ENCODE measurements at places on chromosomes 7 and 10.

DNA sequence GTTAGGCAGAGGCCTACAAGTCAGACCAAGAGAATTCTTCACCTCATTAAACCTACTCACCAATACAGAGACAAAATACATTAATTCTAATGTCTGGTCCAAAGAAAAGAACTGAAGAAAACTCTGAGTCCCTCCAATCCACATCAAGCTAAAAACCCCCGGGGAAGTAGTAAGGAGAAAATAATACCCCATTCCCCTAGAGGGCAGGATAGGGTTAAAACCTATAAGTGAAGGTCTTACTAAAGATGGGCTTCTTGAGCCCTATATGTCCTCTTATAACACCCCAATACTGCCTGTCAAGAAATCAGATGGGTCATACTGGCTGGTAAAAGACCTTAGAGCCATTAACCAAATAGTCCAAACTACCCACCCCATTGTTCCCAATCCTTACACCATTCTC is 141.3 kb upstream of the TMEM106B start:
- DNase-seq = no peak

GRCh38 chr10:126015413-126015812 is 119.0 kb downstream of the FANK1 start:
- no peak for DNase-seq

DNA sequence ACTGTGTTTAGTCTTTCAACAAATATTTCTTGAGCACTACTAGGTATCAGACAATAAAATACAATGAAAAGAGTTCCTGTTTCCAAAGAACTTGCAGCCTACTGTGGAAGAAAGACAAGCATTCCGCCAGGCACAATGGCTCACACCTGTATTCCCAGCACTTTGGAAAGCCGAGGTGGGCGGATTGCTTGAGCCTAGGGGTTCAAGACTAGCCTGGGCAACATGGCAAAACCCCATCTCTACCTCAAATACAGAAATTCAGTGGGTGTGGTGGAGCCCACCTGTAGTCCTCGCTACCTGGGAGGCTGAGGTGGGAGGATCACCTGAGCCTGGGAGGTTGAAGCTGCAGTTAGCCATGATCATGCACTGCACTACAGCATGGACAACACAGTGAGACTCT is 6.1 kb downstream of the SVOPL start:
- no peak for DNase-seq

- no peak for DNase-seq
Observed at GRCh38 chr10:121910673-121911420, 17.0 kb downstream of the ATE1 start.

GRCh38 chr7:140003913-140004382 is 58.8 kb downstream of the PARP12 start:
- peak; percentile 35 for DNase-seq

DNA sequence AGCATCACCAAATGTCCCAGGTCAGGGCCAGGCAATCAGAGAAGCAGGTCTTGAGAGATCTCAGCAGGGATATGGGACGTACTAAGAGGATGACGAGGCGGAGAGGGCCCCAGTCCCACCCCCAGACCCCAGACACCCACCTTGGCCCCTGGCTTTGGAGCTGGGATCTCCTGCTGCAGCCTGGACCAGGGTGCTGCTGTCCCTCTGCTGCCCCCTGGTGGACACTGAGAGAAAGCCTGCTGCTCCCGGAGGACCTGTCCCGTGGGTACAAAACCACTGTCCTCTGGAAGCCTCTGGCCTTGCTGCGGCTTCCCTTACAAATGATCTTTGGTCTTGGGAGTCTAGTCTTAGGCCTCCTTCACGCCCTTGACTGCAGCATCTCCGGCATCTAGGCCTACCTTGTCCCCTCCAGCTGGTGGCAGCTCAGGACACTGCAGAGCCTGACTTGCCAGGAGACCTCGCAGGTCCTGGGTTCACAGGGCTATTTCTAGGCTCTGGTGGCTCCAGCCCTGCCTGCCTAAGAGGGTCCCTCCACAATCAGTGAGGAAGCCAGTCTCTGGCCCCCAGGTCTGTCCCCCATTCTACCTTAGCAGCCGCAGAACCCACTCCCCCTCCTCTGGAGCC is 97.1 kb downstream of the RGS10 start:
- peak; percentile 30 for DNase-seq

DNA sequence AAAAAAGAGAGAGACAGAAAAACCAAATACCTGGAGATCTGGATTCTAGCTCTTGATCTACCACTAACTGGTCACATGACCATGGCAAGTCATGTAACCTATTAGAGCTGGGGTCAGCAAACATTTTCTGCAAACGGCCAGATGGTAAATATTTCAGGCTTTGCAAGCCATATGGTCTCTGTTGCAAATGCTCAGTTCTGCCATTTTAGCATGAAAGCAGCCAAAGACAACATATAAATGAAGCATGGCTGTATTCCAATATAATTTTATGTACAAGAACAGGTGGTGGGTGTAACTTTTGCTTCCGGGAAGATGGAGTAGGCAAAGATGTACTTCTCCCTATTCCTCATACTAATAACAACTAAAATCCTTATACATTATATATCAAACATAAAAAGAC is 6.7 kb downstream of the FRA10AC1 start:
- no peak for DNase-seq

- no peak for DNase-seq
Observed at GRCh38 chr10:84225427-84226173, at the start of gene LRIT2. LRIT2 (minus strand) TSS chr10:84225544; CDS start chr10:84225520, 24 bp downstream.

GRCh38 chr7:100649826-100650565 is 6.3 kb downstream of the ACTL6B start:
- DNase-seq = no peak

GRCh38 chr7:43779045-43779812 is 20.7 kb downstream of the BLVRA start:
- DNase-seq = no peak

DNA sequence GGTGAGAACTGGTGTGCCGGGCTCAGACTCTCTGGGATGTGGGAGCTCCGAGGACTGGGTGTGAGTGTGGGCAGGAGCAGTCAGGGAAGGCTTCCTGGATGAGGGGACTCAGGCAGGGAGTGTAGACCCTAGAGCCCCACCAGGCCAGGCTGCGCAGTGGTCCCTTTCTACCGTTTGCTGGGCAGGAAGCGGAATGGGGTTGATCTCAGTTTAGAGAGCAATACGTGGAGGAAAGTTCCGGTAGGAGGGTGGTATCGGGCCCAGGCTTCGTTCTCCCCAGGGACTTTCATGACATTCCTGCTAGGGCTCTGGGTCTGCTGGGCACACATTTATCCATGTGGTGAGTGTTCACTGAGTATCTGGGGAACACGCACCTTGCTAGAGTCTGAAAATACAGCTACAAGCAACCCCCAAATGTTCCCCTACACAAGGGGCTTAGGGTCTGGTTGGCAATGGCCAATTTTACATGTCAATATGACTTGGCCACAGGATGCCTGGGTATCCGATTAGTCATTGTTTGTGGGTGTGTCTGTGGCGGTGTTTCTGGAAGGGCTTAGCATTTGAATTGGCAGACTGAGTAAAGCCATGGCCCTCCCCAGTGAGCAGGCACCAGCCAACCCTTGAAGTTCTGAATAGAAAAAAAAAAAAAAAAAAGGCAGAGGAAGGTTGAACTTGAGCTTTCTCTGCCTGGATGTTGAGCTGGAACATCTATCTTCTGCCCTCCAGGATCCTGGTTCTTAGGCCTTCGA is 20.8 kb downstream of the GHRHR start:
- DNase-seq = no peak
